ENCODE measurements at places on chromosomes 1 and 21.

DNA sequence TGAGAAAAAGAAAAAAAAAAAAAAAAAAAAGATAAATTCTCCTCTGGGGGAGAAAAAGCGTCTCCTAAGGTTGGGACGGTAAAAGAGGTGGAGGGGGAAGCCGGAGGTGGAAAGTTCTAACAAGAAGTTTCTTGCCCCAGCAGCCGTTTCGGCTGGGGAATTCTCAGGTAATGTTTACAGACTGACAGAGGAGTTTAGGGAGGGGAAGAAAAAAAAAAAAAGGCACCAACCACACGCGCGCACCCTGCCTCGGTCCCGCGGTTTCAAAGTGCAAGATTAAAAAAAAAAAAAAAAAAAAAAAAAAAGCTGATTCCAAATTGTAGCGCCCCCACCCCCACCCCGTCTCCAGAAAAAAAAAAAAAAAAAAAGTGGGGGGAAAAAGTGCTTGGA is 504 bp downstream of the DHRS3 start:
- DNase-seq: peak; percentile 32

- DNase-seq: no peak
These were observed 2.6 kb downstream of the WDR64 start for GRCh38 chr1:241654641-241655040.

DNA sequence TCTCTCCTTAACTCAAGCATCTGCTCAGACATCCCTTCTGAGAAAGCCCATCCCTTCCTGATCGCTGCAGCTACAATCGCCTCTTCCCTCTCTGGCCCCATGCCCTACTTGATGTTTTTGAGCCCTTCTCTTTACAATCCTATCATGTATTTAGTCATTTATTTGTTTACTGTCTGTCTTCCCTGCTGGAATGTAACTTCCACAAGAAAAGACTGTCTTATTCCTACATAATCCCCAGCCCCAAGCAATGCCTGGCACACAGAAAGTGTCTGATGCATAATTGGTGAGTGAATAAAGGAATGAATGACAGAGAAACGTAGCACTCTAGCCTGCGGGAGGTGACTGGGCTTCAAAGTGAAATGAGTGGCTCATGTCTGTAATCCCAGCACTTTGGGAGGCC is 25.4 kb downstream of the ECE1 start:
- no peak for DNase-seq

DNA sequence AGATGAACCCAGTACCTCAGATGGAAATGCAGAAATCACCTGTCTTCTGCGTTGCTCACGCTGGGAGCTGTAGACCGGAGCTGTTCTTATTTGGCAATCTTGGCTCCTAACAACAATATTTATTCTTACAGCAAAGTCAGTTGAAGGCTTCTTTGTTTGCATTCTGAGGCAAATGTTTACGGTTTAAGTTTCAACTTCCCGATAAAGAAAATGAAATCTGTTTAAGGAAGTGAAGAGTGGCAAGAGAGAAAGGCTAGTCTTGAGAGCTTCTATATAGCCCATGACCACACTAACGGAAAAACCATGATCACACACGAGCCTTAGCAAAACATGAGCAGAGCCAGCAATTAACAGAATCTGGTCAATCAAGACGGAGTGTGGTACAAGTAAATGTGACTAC is 122.6 kb upstream of the ZNHIT6 start:
- no peak for DNase-seq

GRCh38 chr1:153375511-153375910 is at the start of gene S100A12:
Gene S100A12, minus strand, starts transcription at chr1:153375621. Its CDS starts 1,029 bp downstream, at chr1:153374592.
- DNase-seq: no peak

DNA sequence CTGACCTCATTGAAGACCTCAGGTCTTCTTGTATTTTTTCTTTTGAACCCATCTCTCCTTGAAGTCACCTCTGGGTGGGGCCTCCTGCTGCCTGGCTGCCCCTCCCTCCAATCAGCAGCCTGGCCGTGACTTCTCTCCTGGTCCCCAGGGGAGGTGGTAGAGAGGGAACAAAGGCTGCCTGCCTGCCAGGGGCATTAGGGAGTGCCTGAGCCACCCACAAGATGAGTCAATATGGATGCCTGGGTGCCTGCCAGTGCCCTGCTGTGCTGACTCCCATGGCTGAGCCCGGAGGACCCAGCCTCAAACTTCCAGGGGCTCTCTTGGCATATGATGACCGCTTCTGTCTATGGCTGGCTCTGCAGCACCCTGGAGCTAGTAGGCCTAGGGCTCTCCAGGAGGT is 5.3 kb upstream of the CDCP2 start:
- no peak for DNase-seq

DNA sequence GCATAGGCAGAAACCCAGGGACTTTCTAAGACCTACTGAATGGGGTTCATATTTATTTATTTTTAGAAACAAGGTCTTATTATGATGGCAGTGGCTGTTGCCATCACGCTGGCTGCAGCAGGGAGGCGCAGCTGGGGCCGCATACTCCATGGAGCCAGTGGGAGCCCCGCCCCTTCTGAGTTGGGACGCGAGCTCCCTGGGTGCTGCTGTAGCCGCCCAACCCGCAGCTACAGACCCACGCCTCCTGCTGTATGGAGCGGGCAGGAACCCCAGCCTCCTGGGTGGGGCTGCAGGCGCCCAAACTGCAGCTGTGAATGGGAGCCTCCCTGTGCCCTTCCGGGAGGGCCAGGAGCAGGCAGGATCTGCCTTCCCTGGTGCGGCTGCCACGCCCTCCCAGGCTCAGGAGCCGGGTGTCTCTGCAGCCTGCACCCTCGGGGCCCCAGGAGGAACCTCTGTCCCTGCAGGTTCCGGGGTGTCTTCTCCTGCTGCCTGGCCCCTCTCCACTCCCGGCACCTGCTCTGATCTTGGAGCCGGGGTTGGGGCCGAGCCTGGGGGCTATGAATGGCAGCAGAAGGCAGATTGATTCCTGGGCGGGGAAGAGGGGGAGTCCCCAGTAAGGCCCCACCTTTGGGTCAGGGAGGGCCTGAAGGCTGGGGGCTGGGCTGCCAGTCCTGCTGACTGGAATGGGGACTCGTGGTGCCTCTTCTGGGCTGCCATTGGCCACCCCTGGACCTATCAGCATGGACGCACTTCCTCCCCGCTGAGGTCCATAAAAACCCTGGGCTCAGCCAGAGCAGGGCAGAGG is 66.5 kb upstream of the LRRN2 start:
- DNase-seq: no peak
